ENCODE measurements at places on chromosomes 3 and 15. TPM values are rescaled to one million over a fixed set of nuclear protein-coding genes. Genes with fewer than 3 reads are reported as not detected.

GRCh38 chr15:25717457-25718168 is 145.5 kb downstream of the ATP10A start:
- DNase-seq, result no peak

DNA sequence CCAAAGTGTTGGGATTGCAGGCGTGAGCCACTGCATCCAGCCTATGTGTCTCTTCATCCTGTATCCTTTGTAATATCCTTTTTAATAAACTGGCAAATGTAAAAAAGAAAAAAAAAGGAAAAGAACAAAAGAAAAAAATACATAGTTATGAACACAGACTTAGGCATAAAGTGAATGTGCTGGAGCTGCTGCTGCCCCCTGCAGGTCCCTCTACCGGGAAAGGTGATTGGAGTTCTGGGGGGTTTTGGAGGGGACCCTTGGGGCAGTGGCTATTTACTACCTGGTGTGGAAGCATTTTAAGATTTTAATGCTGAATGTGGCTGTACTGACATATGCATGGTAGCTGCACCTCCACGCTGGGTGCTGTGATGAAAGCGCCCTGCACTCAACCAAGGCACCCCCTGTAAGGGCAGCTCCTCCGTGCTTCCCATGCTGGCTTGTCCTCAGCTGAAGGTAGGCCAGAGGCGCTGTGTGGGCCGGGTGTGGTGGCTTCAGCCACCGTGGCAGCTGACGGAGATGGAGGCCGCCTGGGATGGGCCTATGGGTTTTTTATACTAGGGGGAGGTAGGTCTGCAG is 49.9 kb downstream of the RPLP1 start:
- DNase-seq, result no peak

DNA sequence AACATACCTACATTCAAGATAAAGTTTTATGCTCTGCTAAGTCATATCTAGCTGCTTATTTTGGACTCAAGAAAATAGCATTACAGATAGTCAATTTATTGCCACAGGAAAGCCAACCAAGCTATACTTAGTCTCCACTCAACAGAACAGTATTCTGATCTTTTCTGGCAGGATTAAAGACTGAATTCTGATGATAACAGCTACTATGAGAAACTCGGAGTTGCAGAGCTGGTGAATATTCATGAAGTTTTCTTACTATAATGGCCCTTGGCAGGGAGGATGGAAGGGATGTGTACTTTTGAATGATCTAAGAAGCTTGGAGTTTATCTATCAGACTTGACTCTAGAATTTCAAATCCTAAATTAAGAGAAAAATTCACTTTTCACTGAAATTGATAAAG is 237.7 kb downstream of the CTNNB1 start:
- no peak for DNase-seq

DNA sequence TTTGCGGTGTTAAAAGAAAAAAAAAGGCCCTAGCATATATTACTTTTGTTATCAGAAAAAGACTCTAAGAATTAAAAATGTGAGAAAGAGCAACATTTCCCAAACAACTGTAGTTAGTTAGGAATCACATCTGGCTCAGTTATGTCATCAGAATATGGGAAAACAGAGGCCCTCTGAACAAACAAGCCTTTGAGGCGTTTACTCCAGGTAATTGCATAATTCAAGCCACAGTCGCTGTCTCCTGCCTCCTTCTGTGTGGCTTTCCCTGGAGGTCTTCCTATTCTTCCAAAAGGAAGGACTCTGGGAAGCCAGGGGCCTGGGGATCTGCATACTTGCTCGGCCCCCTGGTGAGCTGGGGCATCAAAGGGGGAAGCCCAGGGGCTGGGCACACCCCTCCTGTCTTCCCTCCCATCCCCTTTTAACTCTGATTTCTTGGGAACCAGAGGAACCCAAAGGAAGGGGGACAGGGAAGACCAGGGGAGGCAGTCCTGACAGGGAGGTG is 3.7 kb upstream of the FAM107A start:
- no peak for DNase-seq

DNA sequence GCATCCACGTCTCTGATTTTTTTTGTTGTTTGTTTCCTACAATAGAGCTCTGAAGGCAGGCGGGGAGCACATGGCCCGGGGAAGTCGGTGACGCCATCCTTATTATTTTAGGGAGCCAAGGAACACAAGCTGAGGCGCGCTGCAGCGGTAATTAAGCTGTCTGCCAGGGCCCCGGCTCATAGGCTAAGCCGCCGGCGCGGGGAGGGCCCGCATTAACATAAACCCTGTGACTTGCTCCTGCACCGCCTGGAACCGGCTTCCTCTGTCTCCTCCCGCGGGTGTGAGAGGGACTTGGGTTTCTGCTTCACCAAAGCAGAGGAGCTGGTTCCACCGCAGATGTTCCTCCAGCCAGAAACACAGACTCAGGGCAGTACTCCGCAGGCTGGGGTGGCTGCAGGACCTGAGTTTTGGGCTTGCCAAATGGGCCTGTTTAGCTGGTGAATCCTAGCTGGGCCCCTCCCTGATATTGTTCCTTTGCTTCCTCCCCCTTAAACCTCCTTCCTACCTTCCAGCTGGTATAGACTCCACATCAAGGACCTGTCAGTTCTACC is 25.3 kb downstream of the ANP32A start:
- DNase-seq, result no peak

The BBX gene
- 28.5 TPM for total RNA-seq

- no peak for DNase-seq
These were observed 51.0 kb upstream of the USP3 start for GRCh38 chr15:63453186-63453905.

DNA sequence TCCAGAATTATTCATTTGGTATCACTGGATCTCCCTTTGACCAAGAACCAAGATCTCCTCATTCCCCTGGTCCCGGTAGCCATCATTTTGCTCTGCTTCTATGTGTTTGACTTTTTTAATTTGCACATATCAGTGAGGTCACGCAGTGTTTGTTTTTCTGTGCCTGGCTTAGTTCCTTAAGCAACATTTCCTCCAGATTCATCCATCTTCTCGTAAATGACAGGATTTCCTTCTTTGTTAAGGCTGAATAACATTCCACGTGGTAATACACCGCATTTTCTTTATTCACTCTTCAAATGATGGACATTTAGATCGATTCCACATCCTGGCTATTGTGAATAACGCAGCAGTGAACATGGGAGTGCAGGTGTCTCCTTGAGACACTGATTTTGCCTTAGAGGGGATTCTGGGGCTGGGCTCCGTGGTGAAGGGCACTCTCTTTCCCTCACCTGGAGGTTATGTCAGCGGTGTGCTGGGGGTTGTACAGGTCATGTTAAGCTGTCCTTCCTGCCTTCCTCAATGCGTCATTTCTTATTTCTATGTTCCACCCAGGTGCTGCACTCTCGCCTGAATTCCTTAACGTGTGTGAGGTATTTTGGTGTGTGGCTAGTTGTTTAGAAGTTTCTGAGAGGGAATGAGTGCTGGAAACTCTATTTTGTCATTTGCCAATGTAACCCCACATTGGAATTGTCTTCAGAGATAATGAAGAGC is 212.2 kb downstream of the LPP start:
- no peak for DNase-seq

The SAXO2 gene
- 1.1 TPM for total RNA-seq

DNA sequence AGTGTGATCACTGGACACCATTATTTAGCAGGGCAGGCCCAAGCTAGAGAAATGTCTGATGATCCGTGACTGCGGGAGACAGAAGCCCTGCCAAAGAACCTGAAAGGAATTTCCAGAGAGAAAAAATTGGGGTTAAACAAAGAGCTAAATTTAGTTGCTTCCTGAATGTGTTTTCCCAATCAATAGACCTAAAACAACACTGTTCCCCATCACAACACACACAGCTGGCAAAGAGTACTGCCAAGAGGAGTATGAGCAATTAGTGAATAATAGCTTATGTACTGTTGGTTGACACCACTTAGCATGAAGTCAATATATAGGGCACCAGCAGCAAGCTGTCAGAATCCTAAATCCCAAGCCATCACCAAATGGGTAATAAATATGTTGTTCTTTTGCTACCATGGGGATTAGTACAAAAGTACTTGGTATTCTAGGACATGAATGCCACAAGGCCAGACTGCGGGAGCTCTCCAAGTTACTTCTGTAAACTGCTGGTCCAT is 35.7 kb downstream of the CLK3 start:
- no peak for DNase-seq

GRCh38 chr3:5186858-5187155 is 700 bp upstream of the EDEM1 start:
- DNase-seq, result no peak

DNA sequence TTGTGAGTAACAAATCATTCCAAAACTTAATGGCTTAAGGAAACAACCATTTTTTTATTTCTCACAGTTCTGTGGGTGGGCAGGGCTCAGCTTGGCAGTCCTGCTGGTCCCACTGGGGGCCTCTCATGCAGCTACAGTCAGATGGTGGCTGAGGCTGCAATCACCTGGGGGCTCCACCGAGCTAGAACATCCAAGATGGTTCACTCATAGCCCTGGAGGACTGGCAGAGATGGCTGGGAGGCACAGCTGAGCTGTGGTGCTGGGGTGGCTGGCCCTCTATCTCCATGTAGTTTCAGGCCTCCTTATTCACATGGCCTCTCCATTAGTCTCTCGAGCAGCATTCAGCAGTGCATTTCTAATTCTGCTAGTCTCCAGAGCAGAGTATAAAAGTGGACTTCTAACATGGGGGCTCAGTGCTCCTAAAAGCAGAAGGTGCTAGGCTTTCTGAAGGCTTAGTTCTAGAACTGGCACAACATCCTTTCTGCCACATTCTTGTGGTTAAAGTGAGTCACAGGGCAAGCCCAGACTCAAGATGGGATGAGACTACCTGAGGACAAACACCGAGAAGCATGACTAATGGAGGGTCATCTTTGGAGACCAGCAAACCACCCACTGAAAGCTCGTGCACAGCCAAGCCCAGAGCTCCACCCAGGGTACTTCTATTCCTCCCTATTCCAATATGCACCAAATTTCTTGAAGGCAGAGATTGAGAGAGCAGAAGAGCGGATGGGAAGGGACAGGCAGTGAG is 6.3 kb downstream of the CAV3 start:
- DNase-seq, result peak; percentile 72

DNA sequence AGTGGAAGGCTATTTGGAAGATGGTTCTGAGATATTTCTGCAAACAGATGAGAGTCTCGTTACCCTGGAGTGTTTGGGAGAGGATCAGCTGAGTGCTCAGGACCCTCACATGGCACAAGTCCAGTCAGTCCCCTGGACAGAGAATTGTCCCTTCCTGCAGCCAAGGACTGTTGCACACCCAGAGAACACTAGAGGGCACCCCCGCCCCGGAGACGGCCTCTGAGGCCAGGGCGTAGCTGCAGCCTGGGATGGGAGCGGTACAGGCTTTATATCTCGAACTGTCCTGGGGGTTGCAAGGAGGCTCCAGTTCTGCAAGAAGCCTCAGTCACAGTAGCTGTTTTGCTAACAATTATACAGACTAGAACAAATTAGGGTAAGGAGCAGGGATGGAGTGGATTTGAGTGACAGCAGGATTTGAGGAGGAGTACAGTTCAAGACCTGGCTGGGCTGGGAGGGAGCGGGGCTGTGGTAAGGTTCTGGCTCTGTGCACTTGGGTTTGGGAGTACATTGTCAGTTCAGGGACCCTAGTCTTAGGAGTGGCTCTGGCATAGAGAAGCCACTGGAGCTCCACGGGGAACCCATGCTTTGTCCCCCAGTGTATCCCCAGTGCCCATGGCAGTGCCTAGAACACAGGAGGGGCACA is 67.6 kb upstream of the HACD2 start:
- peak; percentile 43 for DNase-seq

GRCh38 chr3:10474847-10475246 is 30.5 kb downstream of the ATP2B2 start:
- no peak for DNase-seq

GRCh38 chr3:111392894-111393398 is 149.1 kb upstream of the CD96 start:
- no peak for DNase-seq

DNA sequence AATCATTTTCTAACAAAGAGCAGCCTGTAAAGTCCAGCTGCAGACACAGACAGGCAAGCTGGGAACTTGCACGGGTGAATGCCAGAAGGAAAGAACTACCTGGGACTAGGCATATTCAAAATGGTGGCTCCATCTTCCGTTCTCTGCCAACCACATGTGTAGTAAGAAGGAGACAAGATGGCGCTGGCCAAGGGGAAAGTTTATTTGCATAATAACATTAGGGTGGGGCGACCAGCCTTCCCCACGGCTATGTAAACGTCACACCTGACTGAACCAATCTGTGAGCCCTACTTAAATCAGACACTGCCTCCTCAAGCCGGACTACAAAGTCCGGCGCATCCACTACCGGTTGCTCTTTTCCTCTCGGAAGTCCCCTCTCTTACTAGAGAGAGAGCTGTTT is 130.8 kb downstream of the SNRK start:
- no peak for DNase-seq

The PLAAT1 gene
- total RNA-seq, result 3.9 TPM

DNA sequence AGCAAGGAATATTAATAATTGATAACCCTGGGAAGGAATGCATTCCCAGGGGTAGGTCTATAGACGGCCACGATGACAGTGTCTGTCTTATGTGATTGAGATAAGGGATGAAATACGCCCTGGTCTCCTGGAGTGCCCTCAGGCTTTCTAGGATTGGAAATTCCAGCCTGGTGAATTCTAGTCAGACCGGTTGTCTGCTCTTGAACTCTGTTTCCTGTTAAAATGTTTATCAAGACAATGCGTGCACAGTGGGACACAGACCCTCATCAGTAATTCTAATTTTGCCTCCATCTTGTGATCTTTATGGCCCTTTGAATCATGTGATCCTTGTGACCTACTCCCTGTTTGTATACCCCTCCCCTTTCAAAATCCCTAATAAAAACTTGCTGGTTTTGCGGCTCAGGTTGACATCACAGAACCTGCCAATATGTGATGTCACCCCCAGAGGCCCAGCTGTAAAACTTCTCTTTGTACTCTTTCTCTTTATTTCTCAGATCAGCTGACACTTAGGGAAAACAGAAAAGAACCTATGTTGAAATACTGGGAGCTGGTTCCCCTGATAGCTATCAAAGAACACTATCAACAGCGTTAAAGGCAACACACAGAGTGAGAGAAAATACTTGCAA is 183.3 kb downstream of the PDE8A start:
- DNase-seq, result no peak

- no peak for DNase-seq
These were observed 96.5 kb downstream of the FLNB start for GRCh38 chr3:58104712-58105111.

GRCh38 chr15:96053031-96053780 is 277.3 kb upstream of the NR2F2 start:
- DNase-seq, result no peak

DNA sequence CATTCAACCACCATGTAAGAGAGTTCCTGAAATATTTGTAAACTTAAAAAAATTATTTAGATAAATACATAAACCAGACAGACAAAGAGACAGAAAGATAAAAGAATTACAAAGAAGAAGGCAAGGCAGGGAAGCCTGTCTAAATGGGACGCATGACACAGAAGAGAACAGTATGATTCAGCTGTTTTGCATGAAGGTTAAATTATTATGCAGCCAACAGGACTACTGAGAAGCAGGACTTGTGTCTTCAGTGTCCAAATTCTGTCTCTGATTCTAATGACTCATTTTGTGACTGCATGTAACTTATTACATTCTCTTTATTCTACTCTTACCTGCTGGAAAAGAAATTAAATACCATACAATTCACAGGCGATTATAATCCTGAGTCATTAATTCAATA is 340.4 kb upstream of the KCNMB2 start:
- no peak for DNase-seq

GRCh38 chr3:180528843-180529242 is 73.1 kb upstream of the TTC14 start:
- no peak for DNase-seq

The UNC13C gene
- total RNA-seq, result not detected

- no peak for DNase-seq
These were observed 708.9 kb upstream of the NECTIN3 start for GRCh38 chr3:110362751-110363150.

The CYP8B1 gene
- 0.08 TPM for total RNA-seq

Data from Panc1 (cell line).